ENCODE measurements at places on chromosomes 2 and 18.

DNA sequence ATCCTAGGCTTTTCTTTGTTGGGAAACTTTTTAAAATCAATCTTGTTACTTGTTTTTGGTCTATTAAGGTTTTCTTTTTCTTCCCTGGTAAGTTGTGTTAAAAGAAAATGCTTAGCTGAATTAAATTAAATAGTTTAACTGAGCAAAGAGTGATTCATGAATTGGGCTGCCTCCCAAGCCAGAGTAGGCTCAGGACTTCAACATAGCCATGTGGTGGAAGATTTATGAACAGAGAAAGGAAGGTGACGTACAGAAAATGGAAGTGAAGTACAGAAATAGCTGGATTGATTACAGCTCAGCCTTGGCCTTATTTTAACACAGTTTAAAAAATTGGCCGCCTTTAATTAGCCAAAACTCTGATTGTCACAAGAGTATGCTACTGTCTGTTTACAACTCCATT is 27.9 kb upstream of the GALNT5 start:
- DNase-seq: no peak

DNA sequence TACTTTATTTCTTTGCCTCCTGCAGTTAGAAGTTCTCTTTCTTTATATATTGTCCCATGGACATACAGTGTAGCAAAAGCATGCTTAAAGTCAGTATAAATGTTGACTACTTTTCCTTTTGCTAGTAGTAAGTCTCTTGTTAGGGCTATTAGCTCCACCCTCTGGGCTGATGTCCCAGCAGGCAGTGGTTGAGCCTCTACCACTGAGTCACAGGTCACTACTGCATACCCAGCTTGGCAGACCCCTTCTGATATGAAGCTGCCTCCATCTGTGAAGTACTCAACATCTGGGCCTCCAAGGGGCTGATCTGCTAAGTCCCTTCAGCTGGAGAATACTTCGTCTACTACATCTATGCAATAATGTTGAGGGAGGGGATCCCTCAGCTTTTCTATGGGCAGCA is 61.0 kb upstream of the SLC35G4 start:
- DNase-seq: no peak

GRCh38 chr2:159090514-159091201 is 122.2 kb downstream of the TANC1 start:
- no peak for DNase-seq

DNA sequence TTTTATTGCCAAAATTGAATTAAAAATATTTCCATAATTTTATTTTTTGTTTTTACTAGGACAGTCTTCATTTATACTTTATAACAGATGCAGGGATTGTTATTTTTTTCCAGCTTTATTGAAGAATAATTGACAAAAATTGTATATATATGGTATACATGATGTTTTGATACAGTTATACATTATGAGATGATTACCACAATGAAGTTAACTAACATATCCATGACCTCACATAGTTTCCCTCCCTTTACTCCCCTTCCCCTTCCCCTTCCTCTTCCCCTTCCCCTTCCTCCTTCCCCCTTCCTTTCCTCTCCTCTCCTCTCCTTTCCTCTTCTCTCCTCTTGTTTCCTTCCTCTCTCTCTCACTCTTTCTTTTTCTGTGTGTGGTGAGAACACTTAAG is 700.1 kb downstream of the CNTNAP5 start:
- no peak for DNase-seq

DNA sequence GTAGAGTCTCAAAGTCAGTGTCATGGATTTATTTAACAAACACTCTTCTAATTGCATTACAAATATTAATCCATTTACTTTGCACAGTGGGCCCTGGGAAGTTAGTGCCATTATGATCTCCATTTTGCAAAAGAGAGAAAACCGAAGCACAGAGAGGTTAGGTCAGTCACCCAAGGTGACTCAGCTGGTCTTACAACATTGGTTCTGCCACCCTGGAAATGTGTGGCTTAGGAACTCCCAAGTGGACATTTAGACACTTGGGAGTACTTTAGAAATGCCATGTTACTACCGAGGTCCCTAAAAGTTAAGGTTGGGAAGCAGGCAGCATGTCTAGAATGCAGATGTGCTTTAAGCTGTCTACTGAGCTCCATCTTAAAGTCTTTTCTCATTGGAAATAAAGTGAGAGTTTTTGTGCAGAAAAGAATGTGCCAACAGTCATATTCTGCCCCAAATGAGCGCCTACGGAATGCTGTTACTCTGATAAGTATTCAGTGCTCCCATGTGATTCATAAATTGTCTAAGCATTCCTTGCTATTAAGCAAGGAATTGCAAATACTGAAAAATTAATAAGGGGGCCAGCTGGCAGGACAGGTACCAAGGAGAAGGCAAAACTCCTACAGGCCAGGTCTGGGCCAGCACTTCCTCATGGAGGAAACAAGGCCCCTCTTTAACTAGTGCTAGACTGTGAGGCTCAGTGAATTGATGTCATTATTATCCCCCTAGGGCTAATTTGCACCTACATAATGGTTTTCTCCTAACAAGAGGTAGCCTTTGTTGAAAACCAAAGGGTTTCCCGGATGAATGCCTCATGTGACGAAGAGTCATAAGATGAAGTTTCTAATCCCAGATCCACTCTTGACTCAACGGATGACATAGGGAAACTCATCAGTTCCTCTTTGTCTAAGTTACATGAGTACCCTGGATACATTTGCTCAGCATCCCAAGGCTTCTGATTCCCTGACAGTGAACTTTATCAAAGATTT is 16.3 kb downstream of the NRP2 start:
- DNase-seq: no peak

DNA sequence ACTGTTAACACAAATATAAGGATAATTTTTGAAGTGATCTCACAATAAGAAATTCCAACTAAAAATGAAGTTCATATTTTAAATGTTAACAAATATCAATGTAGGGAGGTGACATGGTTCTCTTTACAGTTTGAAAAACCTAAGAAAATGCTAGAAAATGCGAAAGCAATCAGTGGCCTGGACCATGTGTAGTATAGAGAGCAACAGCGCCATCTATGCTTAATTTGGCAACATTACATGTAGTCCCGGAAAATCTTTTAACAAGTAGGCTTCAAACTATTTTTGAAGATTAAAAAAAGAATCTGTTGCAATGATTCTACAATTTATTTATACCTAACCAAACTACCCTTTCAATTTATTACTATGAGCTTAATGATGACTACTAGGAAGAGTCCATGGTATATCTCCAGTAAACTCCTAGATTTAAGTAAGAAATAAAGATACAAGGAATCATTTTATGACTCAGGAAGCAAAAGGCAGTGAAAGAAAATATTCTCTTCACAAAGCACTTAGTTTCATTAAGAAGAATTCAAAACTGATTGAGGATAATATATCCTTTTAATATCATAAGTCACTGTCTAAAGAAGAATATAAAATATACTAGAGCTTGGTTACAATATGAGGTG is 33.3 kb downstream of the NDUFA10 start:
- peak; percentile 35 for DNase-seq

DNA sequence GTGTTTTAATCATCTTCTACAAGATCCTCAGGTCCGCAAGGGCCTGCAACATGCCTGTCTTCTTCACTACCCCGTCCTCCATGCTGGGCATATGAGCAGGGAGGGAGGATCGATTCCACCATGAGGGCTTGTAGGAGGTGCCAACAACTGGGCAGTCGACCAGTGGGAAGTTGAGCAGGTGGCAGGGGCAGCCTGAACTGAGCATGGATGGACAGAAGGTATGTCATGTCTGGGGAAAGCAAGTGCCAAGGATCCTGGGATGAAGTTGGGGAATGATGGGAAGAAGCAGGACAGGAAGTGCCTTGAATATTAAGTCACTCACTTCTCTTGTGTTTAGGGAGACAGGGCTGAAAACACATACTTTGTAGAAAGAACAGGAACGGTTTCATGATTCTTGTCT is 44.7 kb downstream of the CTIF start:
- DNase-seq: no peak

- no peak for DNase-seq
These were observed 6.1 kb downstream of the DOK1 start for GRCh38 chr2:74560591-74560990.

- DNase-seq: peak; percentile 1
These were observed 933.9 kb downstream of the TRIB2 start for GRCh38 chr2:13650586-13651180.

DNA sequence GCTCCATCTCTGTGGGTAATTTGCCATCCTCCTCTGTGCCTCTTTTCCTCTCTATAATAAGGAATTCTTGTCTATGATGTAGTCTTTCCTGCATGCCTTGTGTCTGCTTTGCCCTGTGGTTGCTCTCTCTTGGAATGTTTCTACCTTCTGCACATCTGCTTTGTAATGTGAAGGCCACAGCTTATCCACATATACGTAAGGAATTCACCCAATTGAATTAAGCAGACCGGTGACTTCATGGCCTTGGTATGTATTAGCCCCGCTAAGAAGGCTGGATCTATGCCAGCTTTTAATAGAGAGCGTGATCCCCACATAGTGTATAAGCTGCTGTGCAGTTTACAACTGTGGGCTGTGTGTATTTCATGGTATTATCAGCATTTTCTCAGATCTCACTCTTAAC is 274.7 kb downstream of the RNF144A start:
- DNase-seq: no peak

DNA sequence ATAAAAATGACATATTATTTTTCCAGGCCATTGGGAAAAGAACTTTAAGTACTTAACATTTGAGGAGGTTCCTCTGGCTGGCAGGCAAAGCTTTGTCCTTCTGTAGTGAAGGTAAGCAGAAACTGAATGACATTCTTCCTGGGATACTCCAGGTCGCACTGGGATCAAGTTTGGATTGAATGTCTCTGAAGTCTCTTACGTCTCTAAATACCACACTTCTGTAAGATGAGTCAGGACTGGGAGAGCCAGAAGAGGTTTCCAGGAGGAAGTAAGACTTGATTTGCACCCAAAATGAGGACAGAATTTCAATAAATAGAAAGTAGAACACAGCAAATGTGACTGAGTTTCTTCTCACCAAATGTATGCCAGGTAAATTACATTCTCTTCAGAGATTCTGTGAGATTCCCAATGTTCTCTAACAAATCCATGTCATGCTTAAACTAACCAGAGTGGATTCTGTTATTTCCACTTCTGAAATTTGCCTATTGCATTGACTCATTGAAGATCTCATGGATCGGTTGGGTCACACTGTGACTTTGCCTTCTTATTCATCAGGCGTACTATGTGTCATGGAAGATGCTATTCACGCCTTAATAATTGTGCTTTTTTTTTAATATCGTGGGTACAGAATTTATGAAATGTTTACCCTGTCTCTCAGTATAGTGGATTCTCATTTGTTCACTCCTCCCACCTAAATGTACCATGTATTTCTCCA is 25.5 kb upstream of the VIT start:
- no peak for DNase-seq

- no peak for DNase-seq
These were observed 17.5 kb upstream of the DOK6 start for GRCh38 chr18:69383186-69383585.

GRCh38 chr2:28480403-28481049 is 15.3 kb upstream of the PLB1 start:
- no peak for DNase-seq

DNA sequence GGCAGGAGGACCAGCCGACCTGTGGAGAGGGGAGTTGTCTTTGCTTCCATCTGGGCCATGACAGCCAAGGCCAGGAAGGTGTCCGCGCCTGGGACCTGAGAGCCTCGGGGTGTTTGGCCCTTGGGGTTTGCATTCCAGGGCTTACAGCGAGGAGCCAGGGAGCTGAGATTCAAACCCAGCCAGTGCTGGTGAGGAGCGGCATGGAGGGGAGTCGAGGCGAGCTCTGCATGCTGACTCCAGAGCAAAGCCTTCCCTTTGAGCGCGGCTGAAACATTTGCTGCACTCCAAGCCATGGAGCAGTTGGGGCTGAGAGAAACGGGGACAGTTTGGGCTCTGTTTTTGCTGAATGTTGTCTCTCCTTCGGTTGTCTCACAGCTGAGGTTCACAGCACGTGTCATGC is 77.4 kb downstream of the TWIST2 start:
- no peak for DNase-seq

GRCh38 chr18:73669297-73669696 is 478.3 kb downstream of the FBXO15 start:
- no peak for DNase-seq

DNA sequence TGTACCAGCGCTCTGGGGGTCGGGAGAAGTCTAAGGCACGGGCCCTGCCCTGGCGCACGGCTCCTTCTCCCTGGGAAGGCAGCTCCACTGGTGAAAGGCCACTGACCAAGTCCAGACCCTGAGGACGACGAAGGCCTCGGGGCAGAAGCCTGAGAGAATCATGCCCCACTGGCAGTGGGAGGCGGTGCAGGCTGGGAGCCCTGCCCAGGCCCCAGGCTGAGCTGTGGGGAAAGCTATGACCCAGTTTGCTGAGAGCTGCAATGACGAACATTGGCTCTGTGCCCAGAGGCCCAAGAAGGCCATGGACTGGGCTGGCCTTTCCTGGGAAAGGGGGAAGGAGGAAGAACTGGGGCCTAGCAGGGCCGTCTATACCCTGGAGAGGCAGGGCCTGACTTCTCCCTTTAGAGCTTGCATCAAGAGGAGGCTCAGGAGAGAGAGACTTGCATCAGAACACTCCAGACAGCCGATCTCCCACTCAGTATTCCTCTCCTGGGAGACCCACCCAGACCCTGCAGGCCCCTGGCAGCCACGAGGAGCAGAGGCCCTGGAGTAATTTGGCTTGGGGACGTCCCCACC is 32.9 kb downstream of the HS1BP3 start:
- DNase-seq: peak; percentile 64

DNA sequence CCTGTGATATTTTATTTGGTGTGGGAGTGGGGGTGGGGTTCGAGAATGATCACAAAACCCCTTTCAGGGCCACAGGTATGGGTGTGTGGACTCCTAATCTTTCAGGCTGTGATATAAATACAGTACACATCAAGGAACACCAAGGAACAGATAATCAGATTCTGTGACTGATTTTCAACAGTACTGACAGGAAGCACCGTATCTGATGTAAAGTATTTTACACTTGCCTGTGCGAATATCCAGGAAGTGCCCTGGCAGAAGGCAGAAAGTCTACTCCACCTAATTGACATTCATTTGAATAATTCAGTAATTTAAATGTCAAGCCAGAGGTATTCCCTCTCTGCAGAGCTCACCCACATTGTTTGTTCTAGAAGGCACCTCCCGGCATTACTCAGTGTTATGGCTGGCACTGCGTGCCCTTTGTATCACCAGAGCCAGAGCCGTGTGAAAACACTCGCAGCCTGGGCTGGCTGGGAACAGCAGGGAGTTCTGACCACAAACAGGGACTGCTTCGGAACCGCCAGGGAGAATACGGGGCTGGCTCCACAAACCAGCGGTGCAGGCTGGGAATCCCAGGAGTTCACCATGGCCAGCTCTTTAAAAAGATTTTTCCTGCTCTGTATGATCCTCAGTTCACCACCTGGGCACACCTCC is 91.8 kb downstream of the ACVR1 start:
- DNase-seq: no peak

DNA sequence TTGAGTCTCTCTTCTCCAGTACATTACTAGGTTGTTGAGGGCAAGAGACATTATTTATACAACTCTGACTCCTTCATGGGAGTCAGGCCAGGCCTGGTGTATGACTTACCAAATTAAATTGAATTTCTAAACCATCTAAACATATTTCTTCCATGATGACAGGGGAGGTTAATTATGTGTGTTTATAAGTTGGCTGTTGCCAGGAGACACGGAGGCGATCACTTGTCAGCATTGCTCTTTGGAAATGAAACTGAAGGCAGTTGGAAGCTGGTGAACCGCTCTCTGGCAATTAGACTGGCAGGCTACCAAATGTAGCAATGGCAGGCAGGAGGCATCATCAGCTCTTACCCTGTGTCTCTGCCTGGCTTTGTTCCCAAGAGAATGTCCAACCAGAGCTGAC is 241.4 kb downstream of the KCNS3 start:
- no peak for DNase-seq

Measured in K562 (cell line).